Stimulated activated CD4-positive, alpha-beta T cell treated with anti-CD3 and anti-CD28 coated beads, TNF-alpha, amount 100 ng/mL, for 24 hours (primary cell): ENCODE measurements at places on chromosomes 12 and 14.

GRCh38 chr14:65210118-65210821, 108.0 kb upstream of the MAX start:
- DNase-seq, result no peak

DNA sequence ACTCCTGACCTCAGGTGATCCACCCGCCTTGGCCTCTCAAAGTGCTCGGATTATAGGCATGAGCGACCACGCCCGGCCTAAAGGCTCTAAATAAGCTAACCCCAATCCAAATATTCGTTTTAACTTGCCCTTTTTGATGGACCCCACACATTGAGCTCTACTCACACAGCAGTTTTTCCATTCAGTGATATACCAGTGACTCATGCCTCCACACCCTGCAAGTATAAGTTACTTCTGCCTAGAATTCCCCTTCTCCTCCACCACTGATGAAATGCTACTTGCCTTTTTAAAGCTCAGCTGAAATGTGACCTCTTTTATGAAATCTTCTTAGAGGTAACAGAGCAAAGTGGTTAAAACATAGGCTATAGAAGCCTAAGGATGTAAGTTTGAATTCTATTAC, 68.8 kb downstream of the EXOC5 start:
- no peak for DNase-seq

DNA sequence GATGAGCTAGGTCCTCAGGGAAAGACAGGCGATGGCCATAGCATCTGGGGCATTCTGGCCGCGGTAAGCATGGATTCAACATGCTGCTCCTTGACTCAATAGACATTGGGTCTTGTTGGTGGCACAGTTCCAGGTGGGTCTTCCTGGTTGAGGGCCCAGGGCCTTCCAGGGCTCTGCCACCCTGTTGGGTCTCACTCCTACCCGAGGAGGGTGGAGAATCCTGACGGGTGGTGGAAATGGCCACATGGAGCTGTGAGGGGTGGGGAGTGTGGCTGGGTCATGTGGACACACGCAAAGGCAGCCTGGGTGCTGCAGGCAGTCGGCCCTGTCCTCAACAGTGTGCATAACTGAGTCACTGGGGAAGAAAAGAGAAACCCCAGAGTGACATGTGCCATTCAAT, 148.1 kb downstream of the KIF26A start:
- no peak for DNase-seq

DNA sequence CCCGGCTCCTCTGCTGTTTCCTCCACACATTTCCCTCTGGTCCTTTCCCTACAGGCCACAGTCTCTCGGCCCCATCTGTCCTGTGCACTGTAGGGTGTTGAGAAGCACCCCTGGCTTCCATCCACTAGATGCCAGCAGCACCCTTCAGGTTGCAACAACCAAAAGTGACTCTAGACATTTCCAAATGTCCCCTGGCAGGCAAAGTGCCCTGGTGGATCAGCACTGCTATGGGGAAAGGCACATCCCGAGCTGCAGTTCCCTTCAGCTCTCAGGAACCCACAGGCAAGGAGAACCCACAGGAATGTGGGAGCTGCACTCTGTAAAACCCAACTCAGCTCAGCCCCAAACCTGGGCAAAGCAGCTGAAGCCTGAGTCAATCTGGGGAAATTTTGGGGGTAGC, 77.0 kb downstream of the RBM19 start:
- no peak for DNase-seq

DNA sequence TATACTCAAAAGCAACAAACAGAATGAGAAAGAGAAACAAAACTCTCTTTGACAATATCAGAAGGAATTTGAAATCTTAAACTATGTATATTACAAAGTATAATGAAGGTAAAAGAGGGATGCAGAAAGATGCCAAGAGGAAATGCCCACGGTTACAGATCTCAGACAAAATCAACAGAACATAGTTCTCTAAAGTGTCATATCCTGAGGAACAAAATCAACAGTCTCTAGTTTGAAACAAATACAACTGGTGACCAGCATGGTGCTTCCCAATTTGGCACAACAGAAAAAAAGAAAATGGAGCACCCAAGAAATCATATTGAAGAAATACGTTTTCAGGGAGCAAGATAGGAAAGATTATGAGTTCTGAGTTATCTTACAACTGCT, 116.5 kb downstream of the METTL25 start:
- no peak for DNase-seq

DNA sequence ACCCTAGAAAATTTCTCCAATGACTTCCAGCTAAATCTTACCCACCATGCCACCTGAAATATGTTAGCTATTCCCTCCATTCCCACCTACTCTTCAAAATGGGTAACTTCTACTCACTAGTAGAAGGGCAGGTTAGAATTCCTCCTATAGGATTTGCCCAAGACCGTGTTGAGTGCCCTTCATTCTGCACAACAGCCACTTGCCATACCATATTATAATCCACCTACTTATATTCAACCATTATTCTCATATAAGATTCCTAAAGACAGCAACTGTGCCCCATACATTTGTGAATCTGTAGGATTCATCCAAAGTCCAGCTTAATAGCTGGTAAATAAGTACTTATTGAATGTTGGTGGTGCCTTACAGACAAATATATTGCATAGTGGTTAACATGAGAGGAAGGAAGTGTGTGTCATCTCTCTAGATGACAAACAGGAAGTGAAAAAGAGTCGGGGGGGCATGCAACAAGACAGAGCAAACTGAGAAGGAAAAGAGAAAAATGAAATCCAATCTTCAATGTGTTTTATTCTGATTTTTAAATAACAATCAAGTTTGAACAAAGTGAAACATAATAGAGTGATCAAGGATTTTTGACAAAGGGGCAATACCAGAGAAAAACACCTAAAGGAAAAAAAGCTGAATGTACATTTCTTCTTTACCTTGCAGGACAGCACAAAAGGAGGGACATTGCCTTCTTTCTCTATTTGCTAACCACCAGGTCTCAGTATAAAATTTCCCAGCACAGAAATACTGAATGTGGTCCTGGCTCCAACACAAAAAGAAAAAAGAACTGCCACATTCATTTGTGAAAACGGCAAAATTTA, 389.3 kb upstream of the USP15 start:
- DNase-seq, result no peak

DNA sequence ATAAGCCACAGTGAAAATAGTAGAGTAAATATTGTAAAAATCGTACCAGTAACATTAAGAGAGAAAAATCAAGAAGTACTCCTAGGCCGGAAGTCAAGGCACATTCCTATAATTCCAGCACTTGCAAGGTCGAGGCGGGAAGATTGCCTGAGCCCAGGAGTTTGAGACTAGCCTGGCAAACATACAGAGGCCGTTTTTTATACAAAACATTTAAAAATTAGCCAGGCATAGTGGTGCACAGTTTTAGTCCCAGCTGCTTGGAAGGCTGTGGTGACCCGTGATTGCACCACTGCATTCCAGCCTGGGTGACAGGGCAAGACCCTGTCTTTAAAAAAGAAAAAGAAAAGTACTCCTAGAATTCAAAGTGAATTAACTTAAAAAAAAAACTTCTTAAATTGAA, 341.8 kb downstream of the C12orf50 start:
- no peak for DNase-seq

- DNase-seq, result no peak
Measured at GRCh38 chr12:111435661-111436201, 30.0 kb downstream of the SH2B3 start.

DNA sequence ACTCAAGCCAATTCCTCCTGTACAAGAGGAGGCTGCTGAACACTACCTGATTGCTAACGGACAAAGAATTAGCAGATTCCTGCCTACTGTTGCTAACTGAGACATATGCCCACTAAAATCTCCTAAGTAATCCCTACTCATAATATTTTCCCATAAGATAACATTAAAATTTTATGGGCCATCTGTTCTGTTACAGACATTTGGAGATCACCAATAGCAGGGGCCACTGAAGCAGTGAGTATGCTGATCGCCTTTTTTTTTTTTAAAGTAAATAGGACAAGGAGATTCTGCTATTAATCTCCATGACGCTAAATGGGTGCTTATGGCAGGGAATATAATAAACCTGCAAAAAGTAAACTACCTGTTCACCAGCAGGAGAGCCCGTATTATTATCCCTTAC, 292.9 kb downstream of the MED13L start:
- no peak for DNase-seq

GRCh38 chr14:61342486-61342885, 21.1 kb downstream of the PRKCH start:
- peak; percentile 79 for DNase-seq

- no peak for DNase-seq
Measured at GRCh38 chr12:74598819-74599218, 61.2 kb downstream of the ATXN7L3B start.

DNA sequence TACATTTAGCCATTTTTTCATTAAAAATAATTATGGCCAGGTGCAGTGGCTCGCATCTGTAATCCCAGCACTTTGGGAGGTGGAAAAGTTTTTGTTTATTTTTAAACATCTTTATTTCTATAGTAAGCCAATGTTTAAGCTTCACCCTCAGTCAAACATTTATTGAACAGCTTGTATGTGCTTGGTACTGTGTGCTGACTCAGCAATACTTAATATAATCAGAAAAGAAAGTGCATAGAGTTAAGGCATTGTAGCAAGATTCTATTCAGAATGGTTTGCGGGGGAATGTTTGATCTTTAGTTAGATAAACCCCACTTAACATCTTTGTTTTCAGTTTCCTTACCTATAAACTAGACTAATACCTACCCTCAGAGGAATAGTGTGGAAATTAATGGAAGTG, 11.1 kb downstream of the ACTR6 start:
- DNase-seq, result no peak
